Esophagus squamous epithelium (tissue), 5 donors: ENCODE measurements at places on chromosomes 5 and 9.

GRCh38 chr5:14681236-14681752 is 16.8 kb downstream of the OTULIN start:
- DNase-seq = no peak

- DNase-seq = no peak
These were observed 69.2 kb downstream of the MARCHF3 start for GRCh38 chr5:126961128-126961527.

GRCh38 chr5:78003919-78004318 is 227.8 kb upstream of the TBCA start:
- DNase-seq = no peak

GRCh38 chr5:123752552-123753179 is 240.7 kb downstream of the CSNK1G3 start:
- no peak for DNase-seq

DNA sequence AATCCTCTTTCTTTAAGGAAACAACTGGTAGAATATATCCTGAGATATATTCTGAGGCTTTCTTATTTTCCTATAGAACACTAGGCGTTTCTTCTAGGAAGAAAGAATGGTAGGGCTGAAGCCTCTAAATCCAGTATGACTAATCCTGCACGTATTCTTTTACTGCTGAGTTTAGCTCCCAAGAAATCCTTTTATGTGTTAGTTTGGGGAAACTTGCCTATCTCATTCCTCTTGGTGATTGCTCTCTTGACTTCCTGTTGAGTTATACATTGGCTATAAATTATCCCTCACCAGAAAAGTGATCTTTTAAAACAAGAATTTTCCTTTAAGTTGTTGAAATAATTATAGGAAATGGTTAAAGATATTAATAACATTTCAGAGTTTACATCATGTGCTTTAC is 422.9 kb downstream of the TMEM161B start:
- no peak for DNase-seq

GRCh38 chr9:133686642-133687575 is 50.7 kb downstream of the DBH start:
- DNase-seq = no peak

- DNase-seq = no peak
These were observed 5.8 kb upstream of the OR1L4 start for GRCh38 chr9:122718038-122718437.

DNA sequence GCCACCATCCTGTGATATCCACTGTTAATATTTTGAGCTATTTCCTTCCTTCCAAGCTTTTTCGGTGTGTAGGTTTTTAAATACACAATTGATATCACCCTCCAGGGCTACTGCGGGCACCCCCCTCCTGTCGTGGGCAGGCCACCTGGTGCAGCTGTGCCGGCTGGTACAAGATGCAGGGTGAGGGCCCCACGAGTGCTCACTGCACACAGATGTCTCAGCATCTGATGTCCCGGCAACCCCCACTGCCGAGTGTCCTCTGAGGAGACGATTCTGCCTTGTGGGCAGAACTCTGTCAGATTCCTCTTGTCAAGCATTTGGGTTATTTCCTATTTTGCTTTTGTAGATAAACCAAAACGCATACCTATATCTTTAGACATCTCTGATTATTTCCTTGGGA is 25.1 kb downstream of the CACNA1B start:
- no peak for DNase-seq
